ENCODE measurements at places on chromosomes 2 and 18.

GRCh38 chr2:105800953-105801635 is 56.4 kb downstream of the NCK2 start:
- no peak for DNase-seq

DNA sequence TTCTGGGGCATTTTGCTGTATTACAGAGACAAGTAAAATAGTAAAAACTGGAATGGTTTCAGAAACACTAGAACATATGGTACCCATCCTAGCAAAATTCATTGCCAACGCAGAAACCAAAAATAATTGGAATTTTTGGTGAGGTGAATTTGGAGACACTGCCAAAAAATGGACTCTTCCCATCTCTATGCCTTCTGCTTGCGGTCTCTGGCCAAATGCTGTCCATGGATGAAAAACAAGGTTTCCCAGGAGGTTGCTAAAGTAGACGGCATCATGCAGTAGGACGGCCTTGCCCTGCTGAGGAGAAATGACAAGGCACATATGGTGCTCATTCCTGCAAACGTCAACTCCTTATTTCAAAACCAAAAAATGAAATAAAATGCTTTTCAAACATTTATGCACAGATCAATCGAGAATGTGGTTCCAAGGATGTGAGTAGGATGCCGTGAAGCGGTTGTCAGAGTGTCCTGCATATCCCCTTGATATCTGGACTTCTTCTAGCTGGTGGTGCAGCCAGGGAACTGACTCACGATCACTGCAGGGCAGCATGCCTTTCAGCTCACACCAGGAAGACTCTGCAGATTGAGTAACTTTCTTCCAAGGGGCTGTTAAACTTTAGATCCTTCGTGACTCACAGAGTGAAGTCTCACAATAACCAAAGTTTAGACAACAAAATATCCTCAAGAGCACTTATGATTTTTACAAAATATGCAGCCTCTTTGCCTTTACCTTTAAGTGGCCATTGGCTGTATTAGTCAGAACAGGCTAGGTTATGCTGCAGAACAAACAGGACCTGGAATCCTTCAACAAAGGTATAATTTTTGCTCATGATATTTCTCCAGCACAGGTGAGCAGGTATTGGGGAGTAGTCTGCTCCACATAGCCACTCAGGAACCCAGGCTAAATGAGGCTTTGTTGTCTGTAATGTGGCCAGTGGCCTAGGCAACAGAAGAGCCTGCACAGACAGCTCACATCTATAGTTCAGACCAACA is 149.4 kb upstream of the NDUFV2 start:
- DNase-seq, result no peak

DNA sequence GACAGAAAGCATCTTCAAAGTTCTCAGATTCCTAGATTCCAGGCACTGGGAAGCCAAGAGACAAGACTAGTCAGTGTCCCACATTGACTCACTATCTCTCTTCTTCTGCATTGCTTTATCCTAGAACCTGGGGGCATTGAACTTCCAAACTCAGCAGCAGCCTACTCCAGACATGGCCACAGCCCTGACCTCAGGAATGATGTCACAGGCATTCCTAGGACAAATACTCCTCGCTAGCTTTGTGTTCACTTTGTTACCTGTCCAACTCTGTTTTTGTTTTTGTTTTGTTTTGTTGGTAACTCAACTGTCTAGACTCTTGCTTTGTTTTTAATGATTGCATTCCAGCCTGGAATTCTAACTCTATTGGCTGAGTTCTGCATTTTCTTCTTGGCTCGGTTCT is 449.3 kb upstream of the SPHKAP start:
- DNase-seq, result no peak

- no peak for DNase-seq
These were observed 13.3 kb downstream of the CTDP1 start for GRCh38 chr18:79692886-79693285.

- peak; percentile 55 for DNase-seq
These were observed 354.6 kb upstream of the SETBP1 start for GRCh38 chr18:44325903-44326635.

DNA sequence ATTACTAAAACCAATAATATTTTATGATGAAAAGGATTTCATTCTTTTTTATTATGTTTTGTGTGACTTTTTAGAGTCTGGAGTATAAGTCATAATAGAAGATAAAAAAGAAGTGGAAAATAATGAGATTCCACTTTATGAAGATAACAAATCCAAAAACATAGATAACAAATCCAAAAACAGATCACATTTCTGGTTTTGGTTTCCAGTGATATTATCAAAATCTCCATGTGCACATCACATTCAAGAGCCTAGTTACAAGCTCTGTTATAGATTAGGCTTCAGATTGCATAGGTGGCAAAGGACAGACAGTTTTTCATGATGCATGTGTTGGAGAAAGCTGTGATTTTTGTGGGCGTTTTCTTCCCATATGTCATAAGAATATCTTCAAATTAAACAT is 648.2 kb downstream of the STK39 start:
- DNase-seq, result no peak

DNA sequence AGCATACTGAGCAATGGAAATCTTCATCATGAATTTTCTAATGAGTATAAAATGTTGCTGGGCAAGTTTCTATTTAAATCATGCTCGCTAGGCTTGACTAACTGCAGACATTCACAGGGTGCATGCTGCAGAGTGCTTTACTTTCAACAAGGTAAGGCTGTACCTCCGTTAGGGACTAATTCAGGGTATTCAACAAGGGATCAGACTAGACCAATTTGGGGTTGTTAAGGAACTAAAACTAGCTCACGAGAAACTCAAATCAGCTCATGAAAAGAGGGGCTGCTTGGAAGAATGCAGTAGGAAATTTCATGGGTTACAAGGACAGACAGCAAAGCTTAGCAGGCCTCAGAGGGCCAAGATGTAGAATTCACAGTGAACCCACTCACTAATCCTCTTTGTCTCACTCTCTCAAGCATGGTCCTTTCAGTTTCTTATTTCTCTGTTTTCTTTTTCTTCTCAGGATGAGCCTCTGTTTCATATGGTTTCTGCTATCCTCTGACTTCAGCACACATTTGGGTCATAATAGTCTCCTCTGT is 2.2 kb downstream of the MYO3B start:
- DNase-seq, result no peak

GRCh38 chr2:105777031-105777482 is 32.3 kb downstream of the NCK2 start:
- no peak for DNase-seq

GRCh38 chr2:228344531-228344930 is 163.0 kb upstream of the SPHKAP start:
- no peak for DNase-seq

DNA sequence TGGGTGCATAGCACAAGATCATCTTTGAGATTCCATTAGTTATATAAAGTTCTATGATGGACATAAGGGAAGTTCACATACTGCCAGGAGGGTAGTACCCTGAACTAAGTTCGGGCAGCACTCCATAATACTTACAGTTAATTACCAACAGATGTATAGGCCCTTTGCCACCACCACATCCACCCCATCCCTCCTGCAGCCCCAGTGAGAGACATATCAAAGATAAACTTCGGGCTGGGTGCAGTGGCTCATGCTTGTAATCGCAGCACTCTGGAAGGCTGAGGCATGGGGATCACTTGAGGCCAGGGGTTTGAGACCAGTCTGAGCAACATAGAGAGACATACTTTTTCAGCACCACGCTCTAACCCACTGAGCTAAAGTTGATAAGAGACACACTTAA is 46.4 kb upstream of the NPAS2 start:
- DNase-seq, result no peak

DNA sequence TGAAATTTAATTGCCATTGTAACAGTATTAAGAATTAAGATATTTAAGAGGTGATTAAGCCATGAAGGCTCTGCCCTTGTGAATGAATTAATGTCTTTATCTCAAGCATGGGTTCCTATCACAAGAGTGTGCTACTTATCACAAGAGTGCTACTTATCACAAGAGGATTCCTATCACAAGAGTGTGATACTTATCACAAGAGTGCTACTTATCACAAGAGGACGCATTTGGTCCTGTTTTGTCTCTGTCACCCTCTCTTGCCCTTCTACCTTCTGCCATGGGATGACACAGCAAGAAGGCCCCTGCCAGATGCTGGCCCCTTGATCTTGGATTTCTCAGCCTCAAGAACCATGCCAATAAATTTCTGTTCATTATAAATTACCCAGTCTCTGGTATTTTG is 13.2 kb upstream of the COL5A2 start:
- no peak for DNase-seq

GRCh38 chr2:41949883-41950665 is 97.7 kb upstream of the PKDCC start:
- DNase-seq, result no peak

GRCh38 chr2:216071111-216071851 is 10.3 kb downstream of the PECR start:
- DNase-seq, result no peak

- DNase-seq, result no peak
These were observed 73.3 kb downstream of the TMEM18 start for GRCh38 chr2:603869-604268.

- DNase-seq, result peak; percentile 30
These were observed 101.9 kb downstream of the CDH20 start for GRCh38 chr18:61435064-61435652.

DNA sequence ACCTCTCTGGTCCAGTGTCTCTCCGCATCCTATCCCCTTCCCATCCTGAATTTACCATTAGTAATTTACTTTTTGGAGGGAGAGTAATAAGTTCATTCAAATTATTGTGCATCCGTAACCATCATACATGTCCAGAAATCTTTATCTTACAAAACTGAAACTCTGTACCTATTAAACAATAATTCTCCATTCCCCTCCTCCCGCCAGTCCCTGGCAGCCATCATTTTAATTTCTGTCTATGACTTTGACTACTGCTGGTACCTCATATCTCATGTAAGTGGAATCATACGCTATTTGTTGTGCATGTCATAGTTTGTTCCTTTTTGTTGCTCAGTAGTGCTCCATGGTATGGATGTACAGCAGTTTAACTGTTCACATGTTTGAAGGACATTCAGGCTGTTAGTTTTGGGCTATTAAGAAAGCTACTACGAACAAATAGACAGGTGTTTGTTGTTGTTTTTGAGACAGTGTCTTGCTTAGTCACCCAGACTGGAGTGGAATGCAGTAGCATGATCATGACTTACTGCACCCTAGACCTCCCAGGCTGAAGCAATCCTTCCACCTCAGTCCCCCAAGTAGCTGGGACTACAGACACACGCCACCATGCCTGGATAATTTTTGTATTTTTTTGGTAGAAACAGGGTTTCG is 2.0 kb downstream of the LIMS1 start:
- DNase-seq, result peak; percentile 33

GRCh38 chr2:120958623-120959366 is 223.1 kb downstream of the GLI2 start:
- peak; percentile 38 for DNase-seq

- DNase-seq, result no peak
These were observed 34.9 kb upstream of the APCDD1 start for GRCh38 chr18:10419420-10420103.

GRCh38 chr2:121333834-121334558 is 49.0 kb upstream of the TFCP2L1 start:
- no peak for DNase-seq

GRCh38 chr18:44054514-44054913 is 626.2 kb upstream of the SETBP1 start:
- DNase-seq, result no peak

GRCh38 chr2:69104261-69104660 is 91.3 kb downstream of the ANTXR1 start:
- no peak for DNase-seq

GRCh38 chr18:48818329-48819254 is 132.2 kb downstream of the SMAD7 start:
- DNase-seq, result no peak

DNA sequence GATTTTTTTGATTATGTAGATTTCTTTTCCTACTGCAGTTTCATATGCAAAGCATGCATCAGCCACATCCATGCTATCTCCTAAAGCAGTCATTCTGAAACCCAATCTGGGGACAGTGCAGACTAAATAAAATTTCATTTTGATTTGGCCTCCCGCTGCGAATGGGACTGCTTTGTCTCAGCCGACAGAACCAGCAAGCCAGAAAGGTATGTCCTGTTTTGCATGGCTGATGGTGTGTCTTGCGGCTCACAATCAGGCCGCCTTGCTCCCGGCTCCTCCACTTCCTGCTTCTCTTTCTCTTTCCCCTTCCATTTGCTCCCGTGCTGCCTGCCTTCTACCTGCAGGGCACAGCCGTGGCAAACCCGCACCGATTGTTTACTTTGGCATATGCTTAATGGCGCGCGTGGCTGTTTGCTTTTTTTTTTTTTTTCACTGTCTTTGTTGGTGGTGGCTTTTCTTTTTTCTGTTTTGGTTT is 419.6 kb upstream of the POU3F3 start:
- DNase-seq, result no peak

GRCh38 chr2:217901835-217902378 is 100.9 kb downstream of the TNS1 start:
- DNase-seq, result no peak

DNA sequence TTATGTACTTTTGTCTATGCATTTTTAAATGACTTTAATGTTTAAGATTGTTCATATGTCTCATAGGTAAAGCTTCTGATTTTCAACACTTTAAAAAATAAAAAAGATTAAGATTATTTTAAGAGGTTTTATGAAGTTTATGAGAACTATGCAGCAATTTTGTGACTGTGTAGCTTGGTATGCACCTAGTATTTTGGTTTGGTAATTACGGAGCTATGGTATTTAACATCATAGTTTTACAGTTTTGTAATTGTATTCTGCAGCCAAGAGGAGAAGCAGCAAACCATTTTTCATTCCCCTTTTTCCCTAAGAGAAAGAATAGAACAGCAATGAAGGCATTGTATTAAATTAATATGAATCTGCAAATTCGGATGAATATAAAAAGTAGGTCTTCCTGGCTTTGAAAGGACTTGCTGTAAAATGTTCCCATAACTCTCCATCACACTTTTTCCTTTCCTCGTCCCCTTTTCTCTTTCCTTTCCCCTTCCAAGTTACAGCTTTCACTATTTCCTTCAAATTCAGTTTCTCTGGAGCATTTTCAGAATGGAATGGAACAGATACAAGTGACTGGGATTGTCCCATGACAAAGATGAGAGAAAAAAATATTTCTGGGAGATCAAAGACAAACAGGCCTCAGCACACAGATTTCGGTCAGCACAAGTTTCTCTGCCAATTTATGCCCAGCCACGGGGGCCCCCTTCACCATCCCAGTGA is 26.1 kb upstream of the PIEZO2 start:
- DNase-seq, result no peak

- no peak for DNase-seq
These were observed 19.4 kb downstream of the TRAPPC12 start for GRCh38 chr2:3398857-3399256.

- DNase-seq, result no peak
These were observed 56.9 kb downstream of the E2F6 start for GRCh38 chr2:11408959-11409571.

- no peak for DNase-seq
These were observed 313.5 kb downstream of the RPRM start for GRCh38 chr2:153165021-153165420.

DNA sequence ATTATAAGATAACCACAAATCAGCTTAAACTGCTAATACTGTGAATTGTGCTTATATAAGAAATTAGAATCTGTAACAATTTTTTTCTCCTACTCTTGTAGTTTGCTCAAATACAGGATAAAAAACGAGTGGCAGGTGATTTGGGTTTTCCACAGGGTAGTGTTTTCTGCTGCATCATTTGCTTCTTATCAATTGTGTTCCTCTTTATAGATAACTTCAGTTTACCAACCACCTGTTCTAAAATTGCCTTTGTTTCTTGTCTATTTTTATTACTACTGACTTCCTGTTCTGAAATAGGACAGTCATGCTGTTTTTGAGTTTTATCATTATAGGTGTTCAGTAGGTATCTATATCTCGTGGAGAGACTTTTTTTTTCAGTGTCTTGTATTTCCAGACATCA is 56.9 kb downstream of the MFSD6 start:
- DNase-seq, result no peak

- peak; percentile 34 for DNase-seq
These were observed 46.2 kb upstream of the SMAD7 start for GRCh38 chr18:48996901-48997463.

- DNase-seq, result no peak
These were observed 12.2 kb upstream of the GMPPA start for GRCh38 chr2:219486380-219486959.

Data from ACHN (cell line).